Astrocyte (in vitro differentiated cells and primary cell): ENCODE measurements at places on chromosomes 2 and 18. TPM values are rescaled to one million over a fixed set of nuclear protein-coding genes. Genes with fewer than 3 reads are reported as not detected.

Gene PLB1
- total RNA-seq, result 0.98 and 1.9 TPM in 2 replicates

Gene ADAM23
- total RNA-seq, result 11.0 and 13.9 TPM in 2 replicates

Gene VWA3B
- not detected in 2 replicates for total RNA-seq

Gene ARHGEF33
- 0.10 and 0.30 TPM in 2 replicates for total RNA-seq

Gene ZC3H6
- total RNA-seq, result 3.9 and 7.4 TPM in 2 replicates

Gene GKN1
- not detected in 2 replicates for total RNA-seq

Gene CFAP65
- total RNA-seq, result 0.22 and 0.27 TPM in 2 replicates

Gene ZSWIM2
- total RNA-seq, result not detected in 2 replicates
